ENCODE measurements at places on chromosomes 5 and 9.

DNA sequence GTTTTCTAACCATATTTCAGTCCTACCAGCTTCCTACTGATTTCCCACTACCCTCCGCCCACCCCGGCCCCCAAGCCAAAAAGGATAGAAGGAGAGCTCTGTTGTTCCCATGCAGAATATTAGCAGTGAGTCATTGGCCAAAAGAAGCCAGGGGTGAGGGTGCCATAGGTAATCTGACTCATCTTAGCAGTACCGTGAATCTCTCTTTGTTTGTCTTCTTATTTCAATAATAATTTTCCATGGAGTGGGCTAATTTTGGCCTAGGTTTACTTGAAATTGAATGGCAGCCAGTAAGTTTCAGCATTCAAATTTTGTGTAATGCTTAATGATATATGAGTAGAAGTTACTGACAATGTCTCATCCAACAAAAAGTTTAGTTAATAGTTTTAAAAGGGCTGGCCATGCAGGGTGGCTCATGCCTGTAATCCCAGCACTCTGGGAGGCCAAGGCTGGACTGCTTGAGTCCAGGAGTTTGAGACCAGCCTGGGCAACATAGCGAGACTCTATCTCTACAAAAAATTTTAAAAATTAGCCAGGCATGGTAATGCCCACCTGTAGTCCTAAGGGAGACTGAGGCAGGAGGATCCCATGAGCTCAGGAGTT, 74.2 kb downstream of the C9orf152 start:
- DNase-seq: no peak

DNA sequence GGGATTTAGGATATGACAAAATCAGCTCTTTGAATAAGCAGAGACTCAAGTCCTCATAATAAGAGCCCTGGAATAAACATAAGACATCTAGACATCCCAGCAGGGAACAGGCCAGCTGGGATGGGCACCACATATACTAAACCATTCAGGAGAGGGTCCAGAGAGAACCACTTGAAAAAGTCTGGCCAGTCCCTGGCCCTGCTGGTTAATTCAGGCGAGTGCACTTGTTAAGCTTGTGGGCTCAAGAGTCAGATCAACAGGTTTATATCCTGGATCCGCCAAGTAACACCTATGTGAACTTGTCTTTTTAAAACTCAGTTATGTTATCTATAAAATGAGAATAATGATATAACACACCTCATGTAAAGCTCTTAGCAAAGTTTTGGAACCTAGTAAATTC, 63.3 kb downstream of the CAVIN4 start:
- no peak for DNase-seq

DNA sequence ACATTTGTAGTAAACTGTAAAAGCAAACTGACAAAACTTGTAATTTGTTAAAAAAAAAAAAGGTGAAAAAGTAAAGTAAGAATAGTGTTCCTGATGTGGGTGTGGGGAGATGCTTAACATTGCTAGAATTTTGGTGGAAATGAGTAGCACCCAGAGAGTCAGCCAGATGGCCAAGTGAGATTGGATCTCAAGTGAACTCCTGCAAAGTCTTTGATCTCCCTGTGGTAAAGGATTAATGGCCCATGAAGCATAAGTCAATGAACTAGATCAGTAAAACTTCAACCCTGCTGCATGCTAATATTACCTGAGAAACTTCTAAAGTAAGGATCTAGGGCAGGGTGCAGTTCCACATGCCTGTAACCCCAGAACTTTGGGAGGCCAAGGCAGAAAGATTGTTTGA, 19.0 kb upstream of the FAM169A start:
- DNase-seq: no peak

- DNase-seq: no peak
Observed at GRCh38 chr5:180791611-180792213, 10.9 kb downstream of the MGAT1 start.

DNA sequence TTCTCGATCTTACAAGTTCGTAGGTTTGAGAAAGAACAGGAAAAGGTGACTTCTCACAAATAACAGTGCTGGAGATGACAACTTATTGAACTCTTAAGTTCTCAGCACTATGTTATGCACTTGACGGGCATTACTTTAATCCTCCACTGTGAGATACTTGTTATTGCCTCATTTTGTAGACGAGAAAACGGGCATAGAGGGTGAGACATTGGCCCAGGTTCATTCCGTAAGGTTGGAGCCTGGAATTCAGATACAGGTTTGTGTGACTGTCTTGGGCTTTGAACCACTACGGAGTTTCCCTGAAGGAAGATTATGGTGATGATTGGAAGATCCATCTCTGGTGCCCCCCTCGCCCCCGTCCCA, 657 bp downstream of the MAT2B start:
- no peak for DNase-seq
